ENCODE measurements at places on chromosomes 12 and 14.

DNA sequence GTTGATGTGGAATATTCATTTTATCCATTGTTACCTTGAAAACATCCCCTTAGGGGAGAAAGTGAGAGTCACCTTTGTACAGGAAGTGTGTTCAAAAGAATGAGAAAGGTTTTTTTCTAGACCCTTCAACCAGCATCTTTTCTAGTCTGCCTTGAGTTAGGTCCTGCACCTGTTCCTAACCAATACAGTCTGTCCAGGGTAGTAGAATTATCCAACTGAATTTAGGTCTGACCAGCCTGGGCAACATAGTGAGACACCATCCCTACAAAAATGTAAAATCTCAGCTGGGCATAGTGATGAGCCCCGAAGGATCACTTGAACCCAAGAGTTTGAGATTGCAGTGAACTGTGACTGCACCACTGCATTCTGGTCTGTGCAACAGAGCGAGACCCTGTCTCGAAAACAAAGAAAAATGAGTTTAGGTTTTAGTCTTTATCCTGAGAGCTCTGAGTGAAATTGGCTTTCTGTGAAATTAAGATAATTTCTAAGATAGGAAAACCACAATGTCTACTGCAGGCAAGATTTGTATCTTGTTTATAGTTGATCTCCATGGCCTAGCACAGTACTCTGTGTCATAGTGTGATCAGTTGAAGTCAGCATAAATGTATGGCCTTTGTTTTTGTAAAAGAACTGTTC is 25.2 kb downstream of the ARHGAP5 start:
- DNase-seq = no peak

- DNase-seq = no peak
These were observed 626.0 kb upstream of the SEL1L start for GRCh38 chr14:82159624-82160023.

DNA sequence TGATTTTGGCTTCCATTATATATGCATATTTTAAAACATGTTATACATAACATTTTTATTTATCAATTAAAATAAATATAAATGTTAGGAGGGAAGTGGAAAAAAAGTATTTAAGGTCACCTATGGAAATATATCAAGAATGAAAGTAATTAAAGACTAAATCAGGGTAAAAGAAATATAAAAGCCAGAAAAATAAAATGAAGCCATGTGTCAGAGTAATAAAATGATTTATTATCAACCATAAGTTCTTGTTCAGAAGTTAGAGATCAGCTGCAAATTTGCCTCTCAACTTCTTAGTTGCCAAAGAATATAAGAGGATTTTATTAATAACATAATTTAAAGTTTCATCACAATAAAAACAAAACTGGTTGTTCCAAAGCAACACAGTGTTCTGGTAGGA is 121.9 kb downstream of the ANO6 start:
- no peak for DNase-seq

- no peak for DNase-seq
These were observed 286.4 kb downstream of the PCNX1 start for GRCh38 chr14:71193663-71194062.

DNA sequence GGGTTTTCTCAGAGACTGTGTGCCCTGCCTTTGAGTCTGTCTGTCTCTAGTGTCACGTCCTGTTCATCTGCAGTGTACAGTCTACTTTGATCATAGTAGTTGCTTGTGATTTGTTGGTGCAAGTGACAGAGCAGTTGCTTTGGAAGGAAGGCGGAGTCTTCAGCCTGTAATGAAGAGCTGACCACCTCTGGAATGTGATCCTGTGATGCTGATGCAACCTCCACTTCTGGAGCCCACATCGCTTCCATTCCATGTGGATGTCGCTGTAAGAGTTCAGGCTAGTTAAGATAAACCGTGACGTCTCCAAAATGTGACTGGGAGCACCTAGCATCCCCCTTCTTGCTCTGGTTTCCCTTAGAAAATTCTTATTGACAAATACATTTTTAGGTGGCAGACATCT is 51.8 kb downstream of the PELI2 start:
- no peak for DNase-seq

- DNase-seq = peak; percentile 76
These were observed 21.3 kb downstream of the TBX3 start for GRCh38 chr12:114662512-114663177.

- DNase-seq = no peak
These were observed 134.1 kb downstream of the SLC41A2 start for GRCh38 chr12:104823985-104824461.

GRCh38 chr14:73025544-73025943 is 1.4 kb downstream of the ZFYVE1 start:
- no peak for DNase-seq

DNA sequence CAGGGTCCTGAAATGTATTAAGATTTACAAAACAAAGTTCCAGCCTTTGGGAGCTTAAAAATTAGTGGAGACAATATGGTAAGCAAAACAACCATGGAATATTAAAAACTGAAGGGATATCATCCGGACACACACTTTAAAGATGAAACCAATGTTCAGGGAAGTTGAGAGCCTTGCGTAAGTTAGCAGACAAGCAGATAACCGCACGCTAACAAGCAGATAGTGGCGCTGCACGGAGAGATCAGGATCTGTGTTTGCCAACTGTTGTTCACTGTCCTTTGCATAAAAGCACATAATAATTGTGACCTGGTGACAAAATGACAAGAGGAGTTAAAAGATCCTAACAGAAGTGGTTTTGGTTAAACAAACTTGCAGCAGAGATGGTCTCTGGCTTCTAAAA is 14.3 kb upstream of the TMEM229B start:
- DNase-seq = no peak

GRCh38 chr12:102465762-102466560 is 14.4 kb downstream of the IGF1 start:
- no peak for DNase-seq

DNA sequence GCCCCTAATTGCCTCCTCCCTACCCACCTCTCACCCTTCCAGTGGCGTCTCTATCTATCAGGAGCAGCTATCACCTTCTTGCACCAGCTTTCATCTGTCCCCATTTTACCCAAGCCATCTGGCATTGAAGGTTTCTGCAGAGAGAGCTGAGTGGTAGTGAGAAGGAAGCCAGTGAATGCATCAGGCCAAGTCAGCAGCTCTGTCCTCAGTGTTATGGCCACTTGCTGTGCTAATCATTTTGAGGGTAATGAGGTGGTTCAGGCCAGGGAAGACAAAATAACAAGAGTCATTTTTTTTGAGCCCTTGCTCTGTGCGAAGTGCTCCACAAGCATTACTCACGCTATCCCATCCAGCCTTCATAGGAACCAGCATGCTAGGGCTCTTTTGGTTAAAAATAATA is 164.7 kb downstream of the SUDS3 start:
- DNase-seq = no peak

- DNase-seq = no peak
These were observed 448.7 kb upstream of the OR4E1 start for GRCh38 chr14:22122227-22122818.

GRCh38 chr12:121013715-121014114 is 2.6 kb downstream of the C12orf43 start:
- no peak for DNase-seq

- DNase-seq = no peak
These were observed 7.5 kb downstream of the IRAK4 start for GRCh38 chr12:43766291-43766690.

DNA sequence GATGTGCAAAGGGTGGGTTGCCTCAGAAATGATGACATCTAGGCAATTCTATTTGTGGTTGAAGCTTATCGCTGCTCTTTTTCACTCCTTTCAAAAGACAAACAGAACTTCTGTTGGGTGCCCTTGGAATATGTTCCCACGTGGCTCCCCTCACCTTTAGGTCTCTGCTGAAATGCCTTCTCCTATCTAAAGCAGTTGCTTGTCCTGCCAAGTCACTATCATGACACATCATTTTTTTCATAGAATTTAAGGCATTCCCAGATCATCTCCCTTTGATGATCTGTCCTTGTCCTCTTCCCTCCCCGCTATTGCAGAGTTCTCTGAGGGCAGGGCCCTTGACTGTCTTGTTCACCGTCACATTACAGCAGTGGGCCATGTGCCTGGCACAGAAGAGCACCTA is 75.7 kb downstream of the PTPRB start:
- DNase-seq = no peak

- DNase-seq = no peak
These were observed 8.1 kb upstream of the LRRK2 start for GRCh38 chr12:40216516-40217288.

DNA sequence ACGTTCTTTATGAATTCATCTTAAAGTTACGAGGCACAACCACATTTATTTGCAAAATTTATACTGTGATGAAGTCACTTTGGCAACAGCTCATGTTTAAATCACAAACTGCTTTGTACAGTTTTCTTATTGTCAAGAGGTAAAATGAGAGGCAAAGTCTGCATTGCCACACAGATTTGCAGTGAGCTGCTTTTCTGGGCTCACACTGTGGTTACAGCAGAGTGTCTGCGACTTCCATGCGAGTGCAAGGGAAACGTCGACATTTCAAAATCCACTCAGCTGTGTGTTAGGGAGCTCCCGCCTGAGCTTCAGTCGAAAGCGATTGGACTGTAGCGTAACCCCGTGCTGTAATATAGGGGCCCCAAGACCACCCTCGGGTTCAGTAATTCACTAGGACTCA is 13.0 kb downstream of the MTA1 start:
- no peak for DNase-seq

DNA sequence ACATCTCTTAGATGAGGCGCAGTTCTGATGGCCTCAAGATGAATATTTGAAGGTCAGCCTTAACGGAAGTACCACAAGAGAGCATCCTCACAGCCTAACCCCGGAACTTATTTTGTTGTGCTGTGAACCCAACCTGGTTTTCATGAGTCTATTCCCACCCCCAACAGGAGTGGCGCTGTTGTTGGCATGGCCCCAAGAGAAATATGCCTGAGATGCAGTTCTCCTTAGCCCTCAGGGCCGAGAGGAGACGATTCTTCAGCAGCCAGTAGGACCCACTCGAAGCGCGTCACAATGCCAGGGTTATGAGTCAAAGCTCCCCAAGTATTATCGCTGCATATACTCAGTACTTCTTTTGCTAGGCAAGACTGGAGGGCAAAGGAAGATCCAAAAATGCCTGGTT is 24.5 kb upstream of the BCL11B start:
- DNase-seq = no peak

- DNase-seq = no peak
These were observed 212.2 kb downstream of the NPAS3 start for GRCh38 chr14:33150666-33151428.

- DNase-seq = no peak
These were observed 8.1 kb upstream of the P2RX7 start for GRCh38 chr12:121124402-121125109.

DNA sequence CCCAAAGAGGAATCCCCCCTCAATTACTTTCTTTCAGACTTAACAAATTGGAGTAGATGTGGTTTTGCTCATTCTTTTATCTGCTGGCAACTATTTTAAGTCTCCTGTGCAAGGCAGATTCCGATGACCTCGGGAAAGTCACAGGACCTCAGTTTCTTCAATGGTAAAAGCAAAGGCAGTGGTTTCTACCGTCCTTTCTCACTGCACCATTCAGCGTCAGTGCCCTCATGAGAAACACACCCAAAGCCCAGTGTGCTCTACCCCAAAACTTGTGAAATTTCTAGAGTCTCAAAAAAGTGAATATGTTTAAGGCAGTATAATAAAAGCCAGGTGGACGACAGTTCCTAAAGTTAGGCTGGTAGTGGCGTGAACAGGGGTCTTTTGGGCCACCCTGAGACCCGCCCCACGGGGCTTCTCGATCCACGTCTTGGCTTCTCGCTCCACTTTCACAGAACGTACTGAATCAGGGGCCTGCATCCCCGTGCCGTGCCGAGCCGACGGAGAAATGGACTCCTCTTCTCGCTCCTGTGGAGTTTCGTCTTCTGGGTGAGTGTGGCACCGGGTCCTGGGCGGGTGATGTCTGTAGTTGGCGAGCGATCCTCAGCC is 1.3 kb upstream of the ARHGAP5 start:
- peak; percentile 47 for DNase-seq

- peak; percentile 40 for DNase-seq
These were observed 211.3 kb upstream of the KRR1 start for GRCh38 chr12:75722714-75723200.

GRCh38 chr12:100128512-100128908 is 14.2 kb downstream of the BLTP3B start:
- no peak for DNase-seq

DNA sequence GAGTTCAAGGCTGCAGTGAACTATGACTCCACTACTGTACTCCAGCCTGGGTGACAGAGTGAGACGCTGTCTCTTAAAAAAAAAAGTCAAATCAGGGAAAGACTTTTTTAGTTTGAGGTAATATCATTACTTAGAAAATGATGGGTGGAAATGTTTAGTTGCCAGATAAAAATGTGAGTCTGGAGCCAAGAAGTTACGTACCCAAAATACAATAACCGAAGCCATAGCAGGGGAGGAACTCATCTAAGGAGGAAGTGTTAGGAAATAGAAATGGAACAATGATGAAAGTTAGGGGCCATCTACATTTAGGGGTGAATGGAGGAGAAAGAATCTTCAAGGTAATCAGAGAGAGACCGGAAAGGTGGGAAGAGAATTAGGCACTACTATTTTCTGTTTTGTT is 98.8 kb downstream of the DACT1 start:
- no peak for DNase-seq

DNA sequence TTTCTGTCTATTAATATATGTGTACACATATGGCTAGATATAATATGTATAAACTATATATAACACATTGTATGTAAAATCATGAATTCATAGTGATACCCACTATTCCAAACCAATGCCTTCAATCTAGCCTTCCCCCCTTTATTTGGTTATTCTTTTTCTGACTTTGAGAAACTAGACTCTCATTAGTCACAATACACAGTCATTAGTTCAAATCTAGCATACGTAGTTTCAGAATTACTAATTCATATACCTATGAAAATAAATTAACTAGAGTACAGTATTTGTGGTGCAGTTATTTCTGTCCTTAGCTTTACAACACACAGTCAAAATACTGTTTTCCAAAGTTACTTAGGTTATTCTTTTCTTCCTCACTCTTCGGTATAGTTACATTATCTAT is 268.2 kb downstream of the DPF3 start:
- no peak for DNase-seq

- peak; percentile 67 for DNase-seq
These were observed at the start of gene BHLHE41 for GRCh38 chr12:26124446-26125399. Gene BHLHE41, minus strand, starts transcription at chr12:26125037. Its CDS starts 258 bp downstream, at chr12:26124779.

- no peak for DNase-seq
These were observed 597.9 kb downstream of the VRK1 start for GRCh38 chr14:97395068-97395467.

DNA sequence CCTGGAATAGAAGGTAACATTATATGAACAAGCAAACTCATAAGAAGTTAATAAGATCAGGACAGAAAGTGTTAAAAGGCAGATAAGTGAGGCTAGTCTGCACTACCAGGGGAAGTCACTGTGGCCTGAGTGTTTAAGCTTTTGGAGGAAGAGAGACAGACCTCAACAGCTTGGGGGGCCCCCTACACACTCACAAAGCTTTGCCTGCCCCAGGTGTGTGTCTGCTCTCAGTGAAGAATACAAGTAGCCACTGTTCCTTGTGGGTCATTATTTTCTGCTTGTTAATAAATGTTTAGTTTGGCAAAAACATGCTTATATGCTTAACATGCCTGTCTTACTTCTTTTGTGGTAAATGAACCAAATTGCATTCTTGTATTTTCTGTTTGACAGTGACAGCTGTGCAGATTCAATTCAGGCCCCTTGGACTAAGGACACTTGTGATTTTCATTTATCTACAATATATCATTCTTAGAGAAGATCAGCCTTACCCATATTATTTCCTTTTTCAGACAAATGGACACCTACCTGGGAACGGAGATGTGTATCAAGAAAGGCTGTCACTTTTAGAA is 50.7 kb upstream of the C12orf71 start:
- no peak for DNase-seq
